ENCODE measurements at places on chromosomes 7 and 10.

GRCh38 chr7:12386313-12386740, 17.3 kb downstream of the VWDE start:
- peak; percentile 95 for DNase-seq

DNA sequence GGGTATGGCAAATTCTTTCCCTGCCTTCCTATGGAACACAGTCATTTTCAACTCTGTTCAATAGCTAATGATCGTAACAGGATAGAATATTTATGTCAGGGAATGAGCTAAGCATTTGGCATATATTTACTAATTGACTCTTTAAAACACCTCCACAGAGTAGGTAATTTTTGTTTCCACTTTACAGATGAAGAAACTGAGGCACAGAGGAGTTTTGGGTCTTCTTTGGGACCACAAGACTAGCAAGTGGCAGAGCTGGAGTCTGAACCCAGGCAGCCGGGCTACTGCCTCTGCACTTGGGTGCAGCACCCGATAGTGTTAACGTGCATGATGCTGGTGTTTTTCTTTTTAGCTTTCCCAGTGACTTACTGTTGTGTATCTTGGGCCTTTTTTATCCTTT, 384.0 kb downstream of the SFMBT2 start:
- no peak for DNase-seq

GRCh38 chr7:93409324-93409723, 165.2 kb downstream of the CALCR start:
- no peak for DNase-seq

GRCh38 chr10:104104418-104104817, 17.6 kb upstream of the SFR1 start:
- DNase-seq: no peak

- no peak for DNase-seq
Measured at GRCh38 chr7:40580776-40581175, 446.0 kb downstream of the SUGCT start.

DNA sequence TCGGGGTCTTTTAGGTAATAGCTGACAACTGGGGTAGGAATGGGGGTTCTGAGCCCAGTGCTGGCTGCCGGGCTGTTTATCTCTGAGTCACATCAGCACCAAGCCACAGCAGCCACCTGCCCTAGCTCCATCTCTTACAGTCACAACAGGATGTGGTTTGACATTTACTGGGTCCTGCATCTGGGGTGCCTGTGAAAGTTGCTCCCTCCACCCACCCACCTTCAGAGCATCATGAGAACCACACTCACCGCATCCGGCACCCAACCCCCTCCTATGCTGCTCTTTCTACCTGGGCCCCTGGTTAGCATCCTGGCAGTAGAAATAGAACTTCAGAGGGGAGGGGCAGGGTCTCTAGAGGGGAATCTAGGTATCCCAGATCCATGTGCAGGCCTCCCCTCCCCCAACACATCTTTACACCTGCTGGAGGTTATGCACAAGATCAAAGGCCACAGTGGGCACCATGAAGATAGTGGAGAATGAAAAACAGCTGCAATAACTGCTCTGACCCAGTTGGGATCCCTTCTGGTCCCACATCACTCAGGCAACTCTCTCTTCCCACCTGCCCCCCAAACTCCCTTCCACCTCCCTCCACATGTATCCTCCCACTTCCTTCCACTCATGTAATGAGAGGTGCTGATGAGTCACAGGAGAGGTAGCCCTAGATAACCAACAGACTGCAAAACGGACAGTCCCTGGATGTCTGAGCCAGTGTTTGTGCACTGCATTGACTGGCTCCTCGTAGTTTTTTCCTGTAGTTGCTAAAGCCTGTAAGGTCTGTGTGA, 38.2 kb downstream of the PRSS2 start:
- no peak for DNase-seq

DNA sequence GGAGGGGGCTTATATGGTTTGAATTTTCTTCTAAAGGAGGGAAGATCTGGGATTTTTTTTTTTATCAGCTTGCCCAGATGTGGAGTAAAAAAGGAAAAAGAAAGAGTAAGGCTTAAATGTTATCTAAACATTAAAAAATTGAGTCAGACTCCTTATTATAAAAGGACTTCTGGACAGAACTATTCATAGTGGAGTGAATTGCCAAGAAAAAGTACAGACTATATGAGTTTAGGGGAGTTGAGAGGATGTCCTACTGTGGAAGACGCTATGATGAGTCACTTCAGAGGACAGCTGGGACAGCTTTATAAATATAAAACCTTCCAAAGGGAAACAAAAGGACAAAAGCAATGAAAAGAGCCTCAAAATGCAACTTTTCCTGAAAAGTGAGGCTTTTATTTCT, 73.0 kb downstream of the TFPI2 start:
- no peak for DNase-seq

- DNase-seq: no peak
Measured at GRCh38 chr10:70274643-70275042, 9.2 kb downstream of the NPFFR1 start.

DNA sequence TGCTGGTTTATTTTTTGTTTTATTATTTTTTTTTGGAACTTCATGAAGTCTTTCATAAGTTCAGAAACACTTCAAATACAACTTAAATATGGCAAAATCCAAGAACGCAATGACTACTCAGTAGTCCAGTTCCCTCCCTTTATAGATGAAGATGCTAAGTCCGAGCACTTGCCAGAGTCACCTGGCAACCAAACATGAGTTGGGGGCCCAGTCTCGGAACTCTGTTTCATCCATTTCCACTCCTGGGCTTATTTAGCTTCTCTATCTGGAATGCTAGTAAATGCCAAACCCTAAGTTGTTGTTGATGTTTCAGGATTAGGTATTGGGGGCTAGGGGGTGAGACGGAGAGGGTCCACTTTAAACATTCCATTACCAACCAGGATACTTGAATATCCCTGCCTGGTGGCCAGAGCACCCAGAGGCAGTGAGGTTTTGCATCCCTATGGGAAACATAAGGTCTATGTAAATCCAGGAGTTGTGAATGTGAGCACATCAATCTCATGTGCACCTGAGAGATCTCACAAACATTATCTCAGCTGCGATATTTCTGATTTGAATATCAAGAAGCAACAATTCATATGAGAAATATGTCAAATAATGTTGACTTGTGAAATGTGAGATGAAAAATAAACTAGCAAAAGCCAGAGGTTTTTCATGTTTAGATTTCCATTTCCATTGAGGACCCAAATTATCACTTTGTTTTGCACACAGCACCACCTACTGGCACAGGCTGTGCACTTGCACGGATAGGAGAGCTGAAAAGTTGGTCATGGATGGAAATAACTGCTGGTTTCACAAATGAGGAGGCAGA, 129.3 kb downstream of the PKD1L1 start:
- DNase-seq: peak; percentile 62

- DNase-seq: peak; percentile 82
Measured at GRCh38 chr10:92800134-92800733, 48.1 kb upstream of the EXOC6 start.

DNA sequence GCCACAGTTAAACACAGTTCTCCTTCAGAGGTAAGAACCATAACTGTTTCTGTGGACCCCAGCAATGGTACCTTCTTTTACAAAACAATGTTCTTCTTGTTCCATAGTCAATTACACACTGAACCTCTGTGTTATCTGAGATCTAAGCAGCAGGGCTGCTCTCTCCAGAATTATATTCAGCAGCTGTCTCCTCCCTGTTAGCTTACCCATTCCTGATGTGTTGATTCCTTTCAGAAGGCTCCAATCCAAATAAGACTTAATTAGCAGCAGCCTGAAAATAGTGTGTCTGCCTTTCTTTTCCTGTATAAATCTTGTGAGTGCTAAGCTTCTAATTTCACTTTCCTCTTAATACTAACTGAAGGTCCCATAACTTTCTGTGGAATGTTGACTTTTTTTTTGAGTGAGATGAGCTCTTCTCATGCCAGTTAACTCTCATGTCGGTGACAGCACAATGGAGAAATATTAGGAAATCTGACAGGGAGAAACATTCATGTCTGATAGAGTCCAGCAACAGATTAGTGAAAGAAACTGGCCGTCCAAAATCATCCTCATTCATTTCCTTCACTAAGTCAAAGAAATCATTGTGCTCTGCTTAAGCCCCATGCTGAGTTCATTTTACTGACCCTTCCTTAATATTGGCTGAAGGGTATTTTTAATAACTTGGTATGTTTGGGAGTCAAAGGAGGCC, 226.5 kb downstream of the PRKG1 start:
- DNase-seq: no peak

DNA sequence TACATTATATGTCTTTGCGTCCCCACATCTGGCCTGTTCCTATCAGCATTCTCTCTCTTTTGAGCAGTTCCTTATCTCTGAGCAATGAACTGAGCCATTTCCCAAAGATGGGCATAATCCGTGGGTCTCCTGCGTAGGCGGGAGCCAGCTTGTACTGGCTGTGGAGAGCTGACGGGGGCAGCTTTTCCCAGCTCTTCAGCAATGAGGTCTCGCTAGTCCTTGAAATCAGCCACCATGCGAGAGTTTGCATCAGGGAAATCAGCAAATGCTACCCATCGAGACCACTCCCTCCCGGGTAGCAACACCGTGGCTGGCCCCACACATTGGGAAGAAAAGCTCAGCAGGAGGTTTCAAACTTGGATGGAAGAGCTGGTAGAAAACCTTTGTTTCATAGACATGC, 51.9 kb upstream of the FAM180A start:
- DNase-seq: no peak

- peak; percentile 33 for DNase-seq
Measured at GRCh38 chr7:55092186-55092974, 73.6 kb downstream of the EGFR start.

DNA sequence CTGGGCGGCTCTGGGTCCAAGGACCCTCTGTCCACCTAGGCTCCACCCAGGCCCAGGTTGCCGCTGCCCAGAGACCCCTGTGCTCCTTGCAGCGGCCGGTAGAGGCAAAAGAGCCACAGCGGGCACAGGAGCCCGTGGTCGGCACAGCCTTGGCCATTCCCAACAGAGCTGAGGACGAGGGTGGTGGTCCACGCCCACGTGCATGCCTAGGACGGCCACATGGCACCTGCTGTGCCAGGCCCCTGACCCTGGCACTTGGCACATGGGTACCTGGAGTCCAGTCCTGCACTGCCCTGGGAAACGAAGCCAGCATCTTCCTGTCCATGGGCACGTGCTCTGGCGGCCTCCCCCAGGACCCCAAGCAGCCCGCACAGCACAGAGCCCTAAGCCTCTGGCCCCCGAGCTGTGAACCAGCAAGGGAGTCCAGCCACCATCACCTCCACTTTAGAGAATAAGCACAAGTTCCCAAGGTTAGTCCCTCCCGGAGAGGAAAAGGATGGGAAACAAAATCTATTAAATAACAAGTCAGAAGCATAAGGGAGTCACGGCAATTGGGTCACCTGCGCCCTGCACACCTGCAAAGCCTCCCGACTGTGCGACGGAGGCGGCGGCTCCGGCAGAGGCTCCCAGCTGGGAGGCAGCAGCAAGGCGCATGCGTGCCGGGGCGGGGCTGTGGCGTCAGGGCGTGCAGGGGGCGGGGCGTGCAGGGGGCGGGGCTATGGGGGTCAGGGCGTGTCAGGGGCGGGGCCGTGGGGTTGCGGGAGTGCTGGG, 59.1 kb downstream of the STK32C start:
- no peak for DNase-seq

DNA sequence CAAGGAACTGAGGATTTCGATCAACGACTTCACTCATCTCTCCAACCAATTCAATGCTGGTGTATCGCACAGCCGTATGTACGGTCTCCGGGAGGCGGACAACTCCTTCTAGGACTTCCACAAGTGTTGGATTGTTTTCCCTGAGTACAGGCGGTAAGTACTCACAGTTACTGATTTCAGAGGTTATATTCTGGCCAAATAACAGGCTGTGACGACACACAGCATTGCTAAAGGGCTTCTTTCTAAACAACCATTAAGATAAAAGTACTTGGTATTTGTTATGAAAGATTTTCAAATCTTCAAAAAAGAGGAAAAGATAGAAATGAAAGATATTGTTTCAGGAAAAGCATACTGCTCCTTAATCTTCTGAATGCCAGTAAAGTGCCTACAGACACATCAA, 52.2 kb downstream of the IRF5 start:
- no peak for DNase-seq

DNA sequence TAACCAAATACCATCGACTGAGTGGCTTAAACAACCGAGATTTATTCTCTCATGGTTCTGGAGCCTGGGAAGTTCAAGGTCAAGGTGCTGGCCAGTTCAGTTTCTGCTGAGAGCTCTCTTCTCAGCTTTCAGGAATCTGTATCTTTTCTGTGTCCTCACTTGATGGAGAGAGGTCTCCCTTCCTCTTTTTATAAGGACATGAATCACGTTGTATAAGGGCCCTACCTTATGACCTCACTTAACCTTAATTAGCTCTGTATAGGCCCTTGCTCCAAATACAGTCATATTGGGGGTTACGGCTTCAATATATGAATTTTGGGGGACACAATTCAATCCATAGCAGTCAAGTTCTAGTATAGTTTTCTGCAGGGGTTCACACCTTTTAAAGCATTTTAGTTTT, 135.2 kb upstream of the ADO start:
- DNase-seq: no peak

GRCh38 chr10:61990761-61991135, 89.2 kb downstream of the ARID5B start:
- no peak for DNase-seq

DNA sequence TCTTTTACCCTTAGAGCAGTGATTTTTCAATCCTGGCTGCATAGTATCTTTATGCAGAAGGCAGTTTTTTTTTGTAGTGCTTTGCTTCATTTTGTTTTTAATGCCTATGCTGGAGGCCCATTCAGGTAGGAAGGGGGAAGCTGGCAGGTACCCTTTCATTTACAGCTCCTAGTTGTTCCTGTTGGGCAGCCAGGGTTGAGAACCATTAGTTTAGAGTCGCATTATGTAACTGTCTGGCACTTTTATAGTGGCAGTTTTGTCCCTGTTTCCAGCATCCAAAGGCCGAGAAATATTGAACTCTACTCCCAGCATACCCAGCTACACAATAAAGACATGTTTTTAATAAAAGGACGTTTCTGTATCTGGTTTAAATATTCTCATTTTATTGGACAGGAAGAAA, 110.6 kb downstream of the CCDC3 start:
- no peak for DNase-seq

DNA sequence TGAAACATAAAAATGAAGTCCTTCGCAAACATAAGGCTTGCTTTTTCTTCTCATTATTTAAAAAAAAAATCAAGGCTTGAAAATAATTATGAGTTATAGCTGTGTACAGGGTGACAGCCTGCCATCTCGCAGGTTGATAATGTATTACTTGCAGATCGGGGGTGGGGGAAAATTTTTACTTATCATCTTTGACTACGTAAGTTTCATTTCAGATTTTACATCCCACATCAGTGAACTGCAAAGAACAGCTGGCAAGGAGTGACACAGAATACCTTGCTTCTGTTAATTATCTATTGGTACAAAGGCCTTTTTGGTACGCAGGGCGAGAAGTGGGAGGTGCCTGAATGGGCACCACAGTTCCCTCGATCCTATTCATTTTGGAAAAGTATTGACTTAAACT, 59.0 kb downstream of the INSYN2A start:
- no peak for DNase-seq
